Stimulated activated CD4-positive, alpha-beta T cell treated with anti-CD3 and anti-CD28 coated beads, Interleukin-4, amount 100 ng/mL, for 24 hours (primary cell): ENCODE measurements at places on chromosomes 16 and 17.

- DNase-seq = no peak
Observed at GRCh38 chr17:57464191-57464864, 208.0 kb downstream of the MSI2 start.

GRCh38 chr17:11461993-11462548 lies 136.2 kb upstream of the DNAH9 start:
- DNase-seq = no peak

- DNase-seq = no peak
Observed at GRCh38 chr16:83715217-83715920, 92.4 kb upstream of the HSBP1 start.

DNA sequence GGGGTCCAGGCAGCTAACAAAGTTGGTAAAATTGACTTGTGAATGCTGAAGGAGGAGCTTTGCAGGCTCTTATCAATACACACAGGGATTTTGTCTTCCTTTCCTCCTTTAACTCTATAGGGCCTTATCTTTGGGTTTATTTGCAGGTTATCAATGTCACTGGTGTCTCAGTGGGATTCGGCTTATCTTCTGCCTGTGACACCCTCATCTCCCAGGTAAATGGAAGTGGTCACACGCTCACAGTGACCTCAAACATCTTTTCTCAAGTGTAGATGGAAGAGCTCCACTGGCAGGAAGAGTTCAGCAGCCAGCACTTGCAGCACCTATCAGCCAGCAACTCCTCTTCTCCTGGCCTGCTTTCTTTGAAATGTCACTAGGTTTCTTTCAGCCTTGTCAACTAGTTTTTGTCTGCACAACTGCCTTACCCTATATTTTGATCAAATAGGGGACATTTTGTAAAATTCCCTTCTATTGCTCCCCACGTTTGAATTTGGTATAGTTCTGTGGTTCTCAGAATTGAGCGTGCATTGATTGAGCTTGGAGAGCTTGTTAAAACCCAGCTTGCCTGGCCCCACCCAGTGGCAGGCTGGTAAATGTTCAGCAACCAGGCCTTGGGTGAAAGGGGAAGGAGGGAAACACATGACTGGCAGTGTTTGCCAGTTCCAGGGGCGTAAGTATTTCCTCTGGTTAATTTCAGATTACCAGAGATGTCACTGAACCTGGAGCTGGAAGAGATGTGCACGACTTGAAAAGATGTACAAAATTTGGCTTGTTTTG lies 12.8 kb downstream of the SLC47A1 start:
- no peak for DNase-seq

- peak; percentile 43 for DNase-seq
Observed at GRCh38 chr17:38605841-38606645, at the start of gene SRCIN1. SRCIN1 (minus strand) TSS chr17:38605952; CDS start chr17:38605705, 247 bp downstream.

- no peak for DNase-seq
Observed at GRCh38 chr16:64968539-64968938, 153.3 kb downstream of the CDH11 start.
